Endothelial cell of umbilical vein (primary cell): ENCODE measurements at places on chromosomes 3 and 15.

GRCh38 chr3:159861369-159861987 is 127.2 kb upstream of the IL12A start:
- peak; percentile 71 for DNase-seq

DNA sequence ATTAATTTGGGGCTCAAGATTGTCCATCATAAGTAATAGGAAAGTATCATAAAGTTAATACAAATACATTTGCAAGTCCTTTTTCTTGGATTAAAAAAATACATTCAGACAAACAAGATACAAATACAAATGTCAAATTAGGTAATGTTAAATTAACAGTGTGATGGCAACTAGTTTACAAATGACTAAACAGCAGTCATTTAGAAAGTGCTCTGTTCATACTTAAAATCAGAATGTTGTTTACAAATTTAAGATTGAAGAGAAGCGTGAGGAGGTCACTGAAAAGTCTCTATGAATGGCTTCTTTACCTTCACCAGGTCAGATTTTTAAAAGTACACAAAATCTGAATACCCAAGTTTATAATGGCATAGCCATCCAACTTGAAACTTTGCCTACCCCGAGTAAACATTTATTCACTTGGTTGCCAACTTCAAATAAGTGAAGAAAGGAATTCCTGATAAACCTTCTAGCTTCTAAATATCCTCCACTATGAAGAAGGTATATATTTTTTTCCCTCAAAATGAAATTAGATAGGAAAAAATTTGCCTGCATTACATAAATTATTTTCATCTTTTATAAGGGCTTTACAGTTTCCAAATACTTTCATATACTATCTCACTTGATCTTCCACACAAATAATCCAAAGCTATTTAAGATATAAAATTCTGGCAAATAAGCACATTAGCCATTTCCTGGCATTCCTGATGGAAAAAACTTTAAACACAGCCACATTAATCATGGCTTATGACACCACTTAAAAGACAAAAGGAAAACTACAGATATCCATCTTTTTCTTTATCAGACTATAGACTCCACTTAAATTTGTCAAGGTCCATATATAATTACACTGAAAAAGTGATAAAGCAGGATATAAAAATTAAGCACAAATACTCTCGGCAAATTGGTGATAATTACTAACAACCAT is 11.5 kb upstream of the NEK10 start:
- DNase-seq = peak; percentile 74

GRCh38 chr3:171646357-171647133 is 163.7 kb downstream of the PLD1 start:
- peak; percentile 70 for DNase-seq

DNA sequence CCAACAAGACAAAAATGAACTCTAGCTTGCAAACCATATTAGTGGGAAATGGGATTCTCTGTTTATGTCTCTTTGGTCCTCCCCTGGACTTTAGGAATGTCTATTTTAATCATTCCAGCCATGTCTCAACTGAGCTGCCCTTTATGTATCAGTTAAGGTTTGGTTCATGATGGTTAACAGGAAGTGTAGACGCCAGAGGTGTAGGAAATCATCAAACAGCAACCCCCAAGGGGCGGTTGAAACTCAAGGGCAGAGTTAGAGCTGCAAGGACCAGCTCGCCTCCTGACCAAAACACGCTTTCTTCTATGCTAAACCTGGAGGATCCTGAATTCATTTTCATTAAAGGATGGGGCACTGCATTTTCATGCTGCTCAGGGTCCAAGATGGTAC is 53.7 kb upstream of the HEG1 start:
- DNase-seq = no peak

DNA sequence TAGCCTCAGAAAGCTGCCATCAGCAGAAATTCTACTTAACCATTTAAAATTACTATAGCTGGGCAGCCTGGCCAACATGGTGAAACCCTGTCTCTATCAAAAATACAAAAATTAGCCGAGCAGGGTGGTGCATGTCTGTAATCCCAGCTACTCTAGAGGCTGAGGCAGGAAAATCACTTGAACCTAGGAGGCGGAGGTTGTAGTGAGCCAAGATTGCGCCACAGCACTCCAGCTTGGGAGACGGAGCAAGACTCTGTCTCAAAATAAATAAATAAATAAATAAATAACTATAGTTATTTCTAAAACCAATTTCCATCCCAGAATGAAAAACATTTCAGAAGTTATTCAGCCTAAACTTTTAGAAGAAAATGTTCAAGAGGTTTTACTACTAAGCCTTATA is 25.1 kb downstream of the LRRFIP2 start:
- no peak for DNase-seq

- no peak for DNase-seq
These were observed 189.1 kb downstream of the ANXA2 start for GRCh38 chr15:60208709-60209108.

GRCh38 chr3:65677486-65678010 is 361.2 kb downstream of the MAGI1 start:
- no peak for DNase-seq

DNA sequence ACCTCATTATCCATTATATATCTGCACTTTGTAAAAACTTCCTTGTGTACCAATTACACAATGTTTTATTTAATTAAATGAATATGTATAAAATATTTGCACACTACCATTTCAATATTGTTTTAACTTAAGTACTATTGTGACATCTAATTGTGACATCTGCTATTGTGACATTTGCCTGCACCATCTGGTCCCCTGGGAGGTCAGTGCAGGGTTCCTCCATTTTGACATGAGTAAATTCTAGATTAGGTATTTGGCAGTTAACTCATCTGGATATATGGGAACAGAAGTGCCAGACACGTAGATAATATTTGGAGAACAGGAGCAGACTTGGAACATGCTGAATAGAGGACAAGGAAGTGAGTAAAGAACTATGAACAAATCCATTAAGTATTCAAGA is 332.1 kb downstream of the VGLL3 start:
- no peak for DNase-seq

DNA sequence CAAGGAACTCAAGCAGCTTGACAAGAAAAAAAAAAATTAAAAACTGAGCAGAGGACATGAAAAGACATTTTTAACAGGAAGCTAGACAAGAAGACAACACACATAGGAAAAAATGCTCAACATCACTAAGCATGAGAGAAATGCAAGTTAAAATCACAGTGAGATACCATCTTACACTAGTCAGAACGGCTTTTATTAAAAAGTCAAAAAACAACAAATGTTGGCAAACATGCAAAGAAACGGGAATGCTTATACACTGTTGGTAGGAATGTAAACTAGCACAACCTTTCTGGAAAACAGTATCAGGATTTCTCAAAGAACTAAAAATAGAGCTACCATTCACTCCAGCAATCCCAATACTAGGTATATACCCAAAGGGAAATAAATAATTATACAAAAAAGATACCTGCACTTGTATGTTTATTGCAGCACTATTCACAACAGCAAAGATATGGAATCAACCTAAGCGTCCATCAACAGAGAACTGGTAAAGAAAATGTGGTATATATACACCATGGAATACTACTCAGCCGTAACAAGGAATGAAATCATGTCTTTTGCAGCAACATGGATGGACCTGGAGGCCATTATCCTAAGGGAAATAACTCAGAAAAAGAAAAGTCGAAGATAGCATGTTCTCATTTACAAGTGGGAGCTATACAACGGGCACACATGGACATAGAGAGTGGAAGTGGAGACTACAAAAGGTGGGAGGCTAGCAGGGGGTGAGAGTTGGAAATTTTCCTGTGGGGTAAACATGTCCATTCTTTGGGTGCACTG is 5.2 kb downstream of the GOLIM4 start:
- no peak for DNase-seq

DNA sequence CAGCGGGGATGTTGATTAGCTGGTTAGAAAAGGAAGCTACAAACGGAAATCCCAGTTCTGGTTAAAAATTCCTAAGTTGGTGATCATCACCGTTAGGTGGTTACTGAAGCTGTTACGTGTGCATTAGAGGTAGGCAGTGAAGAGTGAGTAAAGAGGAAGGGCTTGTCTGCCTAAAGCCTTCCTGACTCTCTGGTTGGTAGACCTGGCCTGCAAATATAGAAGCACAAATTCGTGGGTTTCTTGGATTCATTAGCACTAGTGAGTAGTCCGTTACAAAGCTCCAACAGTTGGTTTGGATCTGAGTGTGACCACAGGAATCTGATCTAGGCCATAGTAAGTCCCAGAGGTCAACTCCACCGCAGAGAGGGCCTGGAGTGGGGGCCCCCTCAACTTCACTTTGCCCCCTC is 174.0 kb upstream of the TP63 start:
- no peak for DNase-seq

GRCh38 chr3:36824443-36824842 is 60.1 kb upstream of the DCLK3 start:
- DNase-seq = no peak

DNA sequence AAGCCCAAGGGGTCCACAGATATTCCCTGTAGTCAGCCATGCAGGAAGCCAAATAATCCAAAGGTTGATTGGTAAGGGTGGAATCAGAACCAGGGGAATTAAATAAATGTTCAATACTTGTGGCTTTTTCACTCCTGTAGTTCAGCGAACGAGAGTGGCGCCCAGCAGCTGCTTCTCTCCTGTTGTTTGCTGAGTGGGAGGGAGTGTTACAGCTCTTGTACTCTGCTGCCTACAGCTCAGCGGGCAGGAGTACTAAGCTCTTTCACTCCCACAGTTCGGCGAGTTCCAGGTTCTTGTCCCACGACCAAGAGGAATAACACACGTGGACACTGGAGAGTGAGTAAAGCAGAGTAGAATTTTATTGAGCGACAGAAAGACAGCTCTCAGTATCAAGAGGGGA is 105.9 kb downstream of the MOBP start:
- DNase-seq = no peak

DNA sequence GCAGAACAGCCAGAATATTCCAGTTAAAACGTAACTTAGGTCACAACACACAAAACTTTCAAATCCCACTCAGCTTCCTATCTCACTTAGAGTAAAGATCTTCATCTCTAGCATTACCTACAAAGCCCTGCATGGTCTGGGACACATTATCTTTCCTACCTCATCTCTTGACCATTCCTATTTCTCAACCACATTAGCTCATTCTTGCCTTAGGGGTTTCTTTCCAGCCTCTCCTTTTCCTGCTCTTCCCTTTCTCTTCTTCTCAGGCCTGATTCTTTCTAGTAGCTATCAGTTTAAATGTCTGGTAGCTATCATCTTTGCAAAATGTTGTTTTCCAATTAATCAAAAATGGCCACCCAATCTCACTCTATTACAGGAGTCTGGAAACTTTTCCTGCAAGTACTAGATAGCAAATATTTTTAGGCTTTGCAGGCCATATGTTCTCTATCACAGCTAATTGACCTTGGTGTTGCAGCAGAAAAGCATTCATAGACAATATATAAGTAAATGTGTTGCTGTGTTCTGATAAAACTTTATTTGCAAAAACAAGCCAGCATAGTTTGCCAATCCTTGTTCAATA is 15.1 kb upstream of the CBLB start:
- no peak for DNase-seq

DNA sequence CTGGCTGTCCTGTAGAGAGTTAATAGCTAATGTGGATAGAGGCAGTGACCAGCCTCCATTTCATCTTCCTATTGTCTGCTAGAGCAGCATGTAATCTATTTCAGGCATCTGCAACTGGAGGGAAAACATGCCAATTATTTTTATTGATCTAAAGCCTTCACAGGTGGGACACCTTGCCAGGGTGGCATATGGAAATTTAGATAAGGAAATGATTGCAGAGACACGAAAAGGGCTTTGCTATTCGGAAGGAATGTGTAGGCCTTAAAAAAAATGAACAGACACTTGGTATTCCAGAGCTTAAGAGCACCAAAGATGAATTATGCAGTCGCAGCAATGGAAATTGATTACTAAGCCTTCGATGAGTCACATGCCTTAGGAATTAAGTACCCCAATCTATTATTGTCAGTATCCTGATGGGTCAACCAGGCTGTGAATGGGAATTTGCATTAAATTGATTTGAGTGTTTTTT is 454.7 kb downstream of the SQOR start:
- peak; percentile 87 for DNase-seq

- DNase-seq = no peak
These were observed 3.7 kb upstream of the WDR82 start for GRCh38 chr3:52281981-52282801.

DNA sequence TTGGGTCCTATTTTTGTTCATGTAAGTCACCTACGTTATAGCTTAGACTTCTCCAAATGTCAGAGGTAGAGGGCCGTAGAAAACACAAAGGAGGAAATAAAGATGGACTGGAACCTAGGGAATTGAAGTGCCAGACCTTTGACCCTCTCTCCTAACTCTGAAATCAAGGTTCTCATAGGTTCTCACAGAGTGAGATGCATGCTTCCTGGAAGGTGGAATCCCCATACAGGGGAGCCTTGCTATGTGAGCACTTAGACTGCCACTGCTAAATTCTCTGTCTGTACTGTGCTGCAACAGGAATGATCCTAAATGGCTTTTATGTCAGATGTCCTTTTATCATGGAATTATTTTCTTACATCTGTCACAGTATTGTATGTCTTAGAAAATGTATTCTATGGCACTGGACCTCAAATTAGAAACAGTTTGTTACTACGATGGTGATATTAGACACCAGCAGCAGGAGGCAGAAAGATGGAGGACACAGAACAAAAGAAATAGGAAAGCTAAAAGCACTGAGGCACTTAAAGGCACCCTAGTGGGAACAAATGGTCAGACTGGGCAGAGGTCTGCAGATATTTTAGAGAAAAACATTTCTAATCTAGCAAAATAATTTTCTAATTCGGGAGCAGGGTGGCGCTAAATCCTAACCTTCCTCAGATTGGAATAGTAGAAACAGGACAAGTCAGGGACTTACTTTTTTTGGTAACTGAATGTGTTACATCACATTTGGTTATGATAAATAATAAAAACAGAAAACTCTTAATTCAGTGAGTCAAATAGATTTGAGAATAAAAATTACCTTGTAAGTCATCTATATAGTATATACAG is 60.2 kb upstream of the CDAN1 start:
- peak; percentile 18 for DNase-seq

DNA sequence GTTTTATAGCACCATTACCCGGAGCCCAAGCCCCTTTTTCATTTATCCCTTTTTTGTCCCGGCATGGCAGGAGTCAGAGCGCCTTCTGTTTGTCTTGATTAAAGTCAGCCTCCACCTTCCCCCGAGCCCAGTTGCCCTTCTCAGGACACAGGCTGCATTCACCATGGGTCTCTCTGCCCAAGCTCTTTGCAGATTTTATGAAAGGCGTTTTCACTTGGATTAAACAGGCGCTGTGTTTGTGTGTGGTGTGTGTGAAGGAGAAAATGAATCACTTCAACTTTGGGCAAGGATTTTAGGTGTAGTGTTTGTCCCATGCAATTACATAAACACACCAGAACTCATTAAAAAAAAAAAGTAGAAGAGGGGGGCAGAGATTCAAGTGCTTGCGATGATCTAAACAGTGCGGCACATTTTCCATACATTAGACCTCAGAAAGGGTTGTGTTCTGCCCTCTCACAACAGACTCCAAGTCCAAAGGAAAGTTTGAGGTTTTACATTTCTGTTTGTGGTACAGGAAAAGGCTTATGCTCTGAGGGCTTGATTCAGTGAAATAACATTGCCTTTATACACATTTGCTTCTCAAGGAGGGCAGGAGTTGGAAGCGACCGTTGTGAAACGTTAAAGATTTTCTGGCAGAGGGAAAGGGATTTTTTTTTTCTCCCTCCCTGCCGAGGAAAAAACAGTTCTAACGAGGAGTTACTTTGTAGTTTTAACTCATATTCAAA is 14.5 kb upstream of the IL16 start:
- DNase-seq = no peak
